SHP77 (cell line): ENCODE measurements at places on chromosomes 13 and 19.
A peak's percentile ranks its signal among the peaks of the same experiment; 100 is the strongest.

DNA sequence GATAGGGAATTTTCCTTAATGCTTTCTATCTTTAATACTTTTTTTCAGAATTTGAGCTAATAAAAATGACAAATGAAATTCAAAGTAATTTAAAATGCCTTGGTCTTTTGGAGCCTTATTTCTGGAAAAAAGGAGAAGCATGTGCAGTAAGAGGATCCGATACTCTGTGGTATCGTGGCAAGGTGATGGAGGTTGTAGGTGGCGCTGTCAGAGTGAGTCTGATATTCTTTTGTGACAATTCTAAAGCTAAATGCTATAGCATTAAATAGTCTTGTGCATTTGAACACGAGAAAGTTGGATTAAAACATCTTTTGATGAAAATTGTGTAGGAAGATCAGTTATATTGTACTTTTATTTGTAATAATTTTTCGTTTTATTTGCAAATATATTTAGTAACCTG lies 95.0 kb downstream of the RNF17 start:
- no peak for DNase-seq

DNA sequence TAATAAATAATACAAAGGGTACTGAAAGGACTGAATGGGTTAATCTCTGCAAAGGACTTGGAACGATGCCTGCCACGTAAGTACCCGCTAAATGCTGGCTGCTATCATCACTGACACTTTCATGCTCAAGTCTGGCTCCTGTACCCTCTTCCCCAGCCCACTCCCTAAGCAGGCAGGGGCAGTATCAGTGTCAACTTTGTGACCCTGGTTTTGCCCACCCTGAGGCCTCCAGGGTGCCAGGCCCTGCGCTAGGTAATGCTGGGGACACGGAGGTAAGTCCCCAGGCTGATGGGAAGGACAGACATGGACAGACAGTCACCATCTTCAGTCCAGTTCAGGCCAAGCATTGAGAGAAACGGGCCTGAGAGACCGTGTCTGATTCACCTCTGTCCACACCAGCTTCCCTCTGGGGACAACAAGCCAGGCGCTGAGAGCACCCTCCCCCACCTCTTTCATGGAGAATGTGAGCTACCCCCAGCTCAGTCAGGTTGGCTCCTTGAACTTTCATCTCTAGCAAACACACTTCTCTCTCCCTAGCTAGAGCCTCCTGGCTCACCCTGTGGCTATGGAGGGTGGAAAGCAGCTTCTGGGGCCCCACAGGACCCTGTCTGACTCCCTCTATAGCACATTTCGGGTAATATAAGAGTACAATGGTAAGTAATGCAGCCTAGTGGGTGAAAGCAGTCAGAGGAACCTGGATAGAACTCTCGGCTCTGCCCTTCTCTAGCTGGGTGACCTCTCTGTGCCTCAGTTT lies 800 bp downstream of the ETFB start:
- DNase-seq, result no peak

GRCh38 chr13:84038001-84038400 lies 155.7 kb upstream of the SLITRK1 start:
- peak; percentile 42 for DNase-seq

DNA sequence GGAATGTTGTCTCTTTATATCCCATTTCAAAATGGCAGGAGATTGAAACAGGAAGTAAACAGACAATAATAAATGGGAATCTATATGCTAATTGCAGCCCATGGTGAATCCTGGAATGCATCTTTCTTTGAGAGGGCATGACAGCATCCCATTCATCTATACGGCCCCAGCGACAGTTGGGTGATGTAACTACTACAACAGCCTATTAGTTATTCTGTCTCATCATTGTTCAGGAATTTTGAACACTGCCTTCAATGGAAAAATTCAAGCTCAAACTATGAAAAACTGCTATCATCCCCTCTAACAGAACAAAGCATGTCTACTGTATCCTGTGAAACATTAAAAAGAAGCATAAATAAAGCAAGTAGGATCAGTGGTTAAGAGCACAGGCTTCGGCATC lies 262.1 kb downstream of the DCT start:
- no peak for DNase-seq

- DNase-seq, result no peak
Measured at GRCh38 chr19:13429563-13429962, 76.7 kb downstream of the CACNA1A start.
